COLO829 (cell line): ENCODE measurements at places on chromosomes 13 and 19.
A peak's percentile ranks its signal among the peaks of the same experiment; 100 is the strongest.

DNA sequence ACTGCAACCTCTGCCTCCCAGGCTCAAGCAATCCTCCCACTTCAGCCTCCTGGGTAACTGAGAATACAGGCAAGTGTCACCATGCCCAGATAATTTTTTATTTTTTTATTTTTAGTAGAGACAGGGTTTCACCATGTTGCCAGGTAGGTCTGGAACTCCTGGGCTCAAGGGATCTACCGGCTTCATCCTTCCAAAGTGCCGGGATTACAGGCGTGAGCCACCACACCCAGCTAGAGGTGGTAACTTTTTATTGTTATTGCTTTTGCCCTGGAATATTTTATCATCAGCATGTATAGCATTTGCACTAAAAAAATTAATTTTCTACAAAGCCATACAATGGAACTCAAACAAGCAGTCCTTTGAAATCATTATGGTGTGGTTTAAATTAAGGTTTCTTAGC lies 14.0 kb downstream of the HAUS8 start:
- DNase-seq: no peak

- DNase-seq: no peak
These were observed 61.3 kb downstream of the CBY2 start for GRCh38 chr13:45763419-45763818.

GRCh38 chr13:33767140-33767539 lies 50.8 kb upstream of the RFC3 start:
- DNase-seq: no peak

- DNase-seq: no peak
These were observed 666 bp downstream of the MEIS3 start for GRCh38 chr19:47418692-47419029.

- DNase-seq: peak; percentile 85
These were observed 3.0 kb downstream of the HPN start for GRCh38 chr19:35044317-35045117.

DNA sequence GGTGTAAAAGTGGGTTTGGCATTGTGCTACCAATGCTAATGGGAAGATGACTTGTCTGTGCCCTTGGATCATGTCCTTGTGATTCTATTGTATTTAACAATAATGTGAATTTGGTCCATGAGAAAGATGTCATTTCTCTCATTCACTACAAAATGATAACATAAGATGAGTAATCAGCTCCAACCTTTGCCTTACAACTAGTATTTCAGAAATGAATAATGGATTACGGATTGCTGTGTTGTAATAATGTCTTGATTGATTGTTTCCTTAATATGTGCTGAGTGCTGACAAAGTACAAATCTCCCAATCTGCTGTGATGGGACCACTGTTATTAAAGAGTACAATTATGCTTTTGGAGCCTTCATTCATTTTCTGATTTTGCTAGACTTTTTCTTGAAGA lies 375.0 kb downstream of the PCDH9 start:
- no peak for DNase-seq

GRCh38 chr13:28659621-28659970 lies 666 bp downstream of the POMP start:
- DNase-seq: no peak

- DNase-seq: peak; percentile 64
These were observed 33.0 kb upstream of the ADGRE5 start for GRCh38 chr19:14347999-14348889.

DNA sequence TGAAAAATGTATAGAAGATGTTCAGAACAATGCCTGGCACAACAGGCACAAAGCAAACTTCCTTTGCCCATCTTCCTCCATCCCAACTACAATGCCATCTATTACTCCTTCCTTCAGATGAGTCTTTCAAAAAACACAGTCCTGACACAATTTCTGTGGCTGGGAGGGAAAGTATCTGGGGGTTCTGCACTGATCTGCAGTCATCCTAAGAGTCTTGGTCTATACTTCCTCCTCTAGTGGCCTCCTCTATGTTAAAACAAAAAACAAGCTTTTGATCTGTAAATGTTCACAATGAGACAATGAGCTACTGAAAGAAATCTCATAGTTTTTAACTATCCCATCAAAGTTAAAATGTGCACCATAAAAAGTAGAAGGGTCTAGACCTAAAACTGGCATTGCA lies 44.8 kb downstream of the USP12 start:
- no peak for DNase-seq

DNA sequence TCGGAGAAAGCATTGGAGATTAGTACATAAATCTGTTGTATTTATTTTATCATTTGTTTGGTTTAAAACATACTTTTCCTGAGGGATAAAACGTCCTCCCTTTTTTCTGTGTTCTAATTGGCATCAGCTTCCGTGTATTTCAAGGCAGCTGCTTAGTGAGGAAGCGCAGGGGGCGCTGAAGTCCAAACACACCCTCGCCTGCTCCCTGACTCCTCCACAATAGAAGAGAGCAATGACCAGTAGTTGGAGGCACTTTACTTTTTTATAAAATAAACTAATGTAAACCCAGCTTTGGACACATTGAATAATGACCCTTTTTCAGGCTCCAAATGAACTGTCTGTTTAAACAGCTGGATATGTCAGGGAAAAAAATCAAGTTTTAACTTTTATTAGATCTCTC lies 79.9 kb downstream of the RNASEH2B start:
- no peak for DNase-seq

DNA sequence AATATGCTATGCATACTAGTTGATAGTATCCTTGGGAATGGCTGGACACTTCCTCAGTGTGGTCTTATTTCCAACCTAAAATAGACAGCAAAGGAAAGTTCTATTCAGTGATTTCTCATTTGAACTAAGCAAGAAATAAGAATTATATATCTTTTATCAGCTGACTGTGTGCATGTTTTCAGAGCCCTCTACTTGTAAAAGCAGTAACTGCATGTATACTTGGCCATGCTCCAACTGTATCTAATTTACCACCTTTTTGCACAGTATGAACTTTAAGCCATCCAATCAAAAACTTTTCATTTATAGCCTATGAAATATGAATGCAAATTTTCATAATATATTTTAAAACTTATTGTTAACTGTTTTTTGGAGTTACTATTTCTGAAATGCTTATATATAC lies 136.4 kb upstream of the PCDH9 start:
- DNase-seq: peak; percentile 4

DNA sequence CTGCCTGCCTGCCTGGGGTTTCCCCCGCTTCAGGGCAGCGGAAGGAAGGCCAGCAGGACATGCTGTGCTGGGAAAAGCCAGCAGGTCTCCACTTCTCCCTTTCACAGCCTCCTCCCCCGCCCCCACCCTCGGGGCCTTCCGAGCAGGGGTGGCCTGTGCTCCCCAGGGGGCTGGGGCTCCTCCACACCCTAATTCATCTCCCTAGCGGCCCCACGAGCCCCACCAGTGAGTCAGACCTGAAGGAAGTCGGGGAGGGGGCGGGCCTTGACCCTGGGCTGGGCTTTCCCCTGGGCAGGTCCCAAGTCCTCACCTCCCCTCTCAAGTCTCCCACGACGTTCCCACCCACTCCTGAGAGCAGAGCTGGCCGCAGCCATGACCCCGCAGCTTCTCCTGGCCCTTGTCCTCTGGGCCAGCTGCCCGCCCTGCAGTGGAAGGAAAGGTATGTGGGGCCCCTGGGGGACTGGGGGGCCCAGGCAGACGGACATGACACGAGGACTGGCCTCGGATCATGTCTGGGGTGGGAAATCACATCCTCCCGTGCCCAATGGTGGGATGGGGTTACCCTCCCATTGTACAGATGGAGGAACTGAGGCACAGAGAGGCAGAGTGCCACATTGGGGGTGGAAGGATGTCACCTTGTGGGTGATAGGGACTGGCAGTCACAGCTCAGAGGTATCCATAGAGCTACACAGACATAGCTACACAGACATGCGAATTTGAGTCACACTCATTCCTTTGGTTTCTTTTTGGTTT lies at the start of gene EBI3:
TSS of gene EBI3 (plus strand) at position 345 of the 753 bp plus-strand sequence. CDS start at position 373, 28 bp downstream.
- DNase-seq: no peak

- DNase-seq: no peak
These were observed 659 bp downstream of the GNA11 start for GRCh38 chr19:3094601-3095440.

- DNase-seq: no peak
These were observed 219.2 kb downstream of the ENOX1 start for GRCh38 chr13:43567608-43568007.

DNA sequence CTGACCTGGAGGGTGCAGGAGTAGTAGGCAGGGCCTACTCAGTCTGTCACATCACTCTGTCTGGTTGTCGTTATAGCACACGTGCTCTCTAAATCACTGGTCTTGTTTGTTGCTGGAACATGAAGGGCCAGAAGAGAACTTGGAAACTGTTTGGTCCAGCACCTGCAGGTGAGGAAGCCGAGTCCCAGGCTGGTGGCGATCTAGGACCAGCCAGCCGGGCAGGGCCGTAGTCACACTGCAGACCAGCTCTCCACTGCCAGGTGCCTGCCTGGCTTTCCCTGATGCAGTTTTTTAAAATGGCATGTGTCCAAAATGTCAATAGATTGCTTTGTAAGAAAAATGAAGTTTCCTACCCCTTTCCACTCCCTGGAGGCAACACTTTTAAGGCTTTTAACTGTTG lies 53.7 kb downstream of the GGACT start:
- no peak for DNase-seq

- peak; percentile 64 for DNase-seq
These were observed 74.3 kb upstream of the ATP12A start for GRCh38 chr13:24605923-24606372.

- no peak for DNase-seq
These were observed 27.5 kb upstream of the KL start for GRCh38 chr13:32988608-32989289.

- no peak for DNase-seq
These were observed 401.6 kb downstream of the COG6 start for GRCh38 chr13:40056898-40057619.

GRCh38 chr13:105333416-105333815 lies 1202.0 kb downstream of the EFNB2 start:
- DNase-seq: no peak

- no peak for DNase-seq
These were observed 1.8 kb upstream of the CDC37 start for GRCh38 chr19:10404888-10405820.

DNA sequence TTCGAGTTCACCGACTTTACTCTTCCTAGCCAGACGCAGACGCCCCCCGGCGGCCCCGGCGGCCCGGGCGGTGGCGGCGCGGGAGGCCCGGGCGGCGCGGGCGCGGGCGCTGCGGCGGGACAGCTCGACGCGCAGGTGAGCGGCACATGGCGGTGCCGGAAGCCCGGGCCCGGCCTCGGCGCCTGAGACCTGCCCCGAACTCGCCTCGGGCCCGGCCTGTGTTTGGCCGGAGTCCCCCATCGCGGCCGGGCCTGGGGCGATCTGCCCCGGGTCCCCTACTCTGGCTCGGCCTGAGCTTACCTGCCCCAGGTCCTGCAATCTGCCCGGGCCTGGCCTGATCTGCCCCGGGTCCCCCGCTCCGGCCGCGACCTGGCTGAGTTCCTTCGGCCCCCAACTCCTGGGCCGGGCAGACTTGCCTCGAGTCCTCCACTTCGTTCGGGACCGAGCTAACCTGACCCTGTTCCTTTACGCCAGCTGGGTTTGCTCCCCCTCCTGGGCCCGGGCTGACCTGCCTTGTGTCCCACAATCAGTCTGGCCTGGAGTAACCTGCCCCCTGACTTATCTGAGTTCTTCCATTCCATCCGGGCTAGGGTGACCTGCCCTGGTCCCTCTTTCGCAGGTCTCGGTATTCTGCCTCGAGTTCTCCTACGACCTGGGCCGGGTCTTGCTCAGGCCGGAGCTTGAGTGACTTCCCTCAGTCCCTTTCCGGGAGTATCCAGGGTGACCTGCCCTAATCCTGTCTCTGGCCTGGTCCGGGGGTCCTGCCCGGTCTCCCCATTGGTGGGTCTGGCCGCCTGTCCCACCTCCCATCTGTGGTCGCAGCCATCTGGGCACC lies 764 bp downstream of the UPF1 start:
- DNase-seq: no peak

GRCh38 chr19:4042731-4043082 lies 24.0 kb downstream of the ZBTB7A start:
- no peak for DNase-seq

- no peak for DNase-seq
These were observed 1.6 kb downstream of the BRSK1 start for GRCh38 chr19:55285229-55285890.

DNA sequence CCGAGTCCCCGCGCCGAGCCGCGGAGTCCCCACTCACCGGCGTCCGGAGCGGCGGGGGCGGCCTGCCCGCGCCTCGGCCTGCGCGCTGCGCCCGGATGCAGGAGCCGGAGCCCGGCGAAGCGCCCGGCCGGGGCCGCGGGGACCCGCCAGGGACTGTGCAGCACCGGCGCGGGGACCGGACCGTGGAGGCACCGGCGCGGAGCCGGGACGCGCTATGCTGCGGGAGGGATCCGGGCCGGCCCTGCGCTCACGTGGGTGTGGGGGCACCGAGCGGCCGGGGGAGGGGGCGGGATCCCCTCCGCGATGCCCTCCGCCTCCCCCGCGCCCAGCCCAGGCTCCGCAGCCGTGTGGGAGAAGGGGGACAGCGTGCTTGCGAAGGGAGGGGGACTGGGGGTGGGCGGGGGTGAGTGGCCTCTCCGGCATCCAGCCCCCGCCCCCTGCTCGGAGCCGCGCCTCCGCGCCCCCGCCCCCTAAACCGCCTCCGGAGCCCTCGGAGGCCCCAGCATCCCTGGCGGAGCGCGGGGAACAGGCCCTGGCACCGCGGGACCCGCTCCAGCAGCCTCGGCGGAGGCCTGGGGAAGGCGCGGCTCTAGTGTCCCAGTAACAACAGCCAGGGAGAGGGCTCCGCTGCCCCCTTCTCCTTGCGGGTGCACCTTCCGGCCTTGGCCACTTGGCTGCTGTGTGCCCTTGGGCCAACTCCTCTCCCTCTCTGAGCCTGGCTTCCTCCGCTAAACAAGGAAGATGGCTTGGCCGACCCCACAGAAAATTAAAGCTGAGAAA lies at the start of gene SLC1A6:
TSS of gene SLC1A6 (minus strand) at position 389 of the 780 bp plus-strand sequence. CDS start 6,954 bp downstream, outside the sequence.
- no peak for DNase-seq

DNA sequence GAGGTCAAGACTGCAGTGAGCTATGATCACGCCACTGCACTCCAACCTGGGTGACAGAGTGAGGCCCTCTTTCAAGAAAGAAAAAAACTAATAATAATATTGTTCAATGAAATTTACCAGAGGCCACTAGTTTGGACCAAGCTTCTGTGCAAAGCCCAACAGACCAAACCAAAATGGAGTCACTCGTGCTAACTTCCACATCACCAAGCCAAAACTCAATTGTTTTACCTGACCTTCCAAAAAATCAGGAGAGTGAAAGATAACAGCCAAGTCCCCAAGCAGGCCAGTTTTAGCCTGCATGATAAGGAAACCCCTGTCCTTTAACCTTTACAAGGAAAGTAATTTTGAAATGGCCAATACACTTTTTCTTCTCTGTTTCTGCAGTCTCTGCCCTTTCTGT lies 20.0 kb downstream of the LYPD3 start:
- DNase-seq: no peak

DNA sequence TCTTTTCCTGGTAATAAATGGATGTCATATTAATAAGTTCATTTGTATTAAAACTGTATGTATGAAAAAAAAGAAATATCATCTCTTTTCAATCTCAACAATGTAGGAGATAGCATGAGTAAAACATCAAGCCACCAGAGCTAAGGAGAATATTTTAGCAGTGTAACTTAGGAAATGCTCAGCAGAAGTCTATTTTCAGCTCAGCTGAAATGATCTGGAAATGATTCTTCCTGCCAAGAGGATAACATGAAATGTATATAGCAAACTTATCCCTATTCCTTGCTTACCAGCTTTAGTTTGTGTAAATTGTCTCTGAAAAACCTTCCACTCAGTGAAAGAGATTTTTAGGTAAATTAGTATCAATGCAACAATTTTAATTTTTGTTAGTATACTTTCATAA lies 1194.4 kb downstream of the SLITRK1 start:
- no peak for DNase-seq
